CD4-positive, alpha-beta T cell (primary cell): ENCODE measurements at places on chromosomes 7 and 10. TPM values are rescaled to one million over a fixed set of nuclear protein-coding genes. Genes with fewer than 3 reads are reported as not detected.
A peak's percentile ranks its signal among the peaks of the same experiment; 100 is the strongest.

- DNase-seq, result peak; percentile 36
Observed at GRCh38 chr10:69914398-69915214, 112.9 kb downstream of the COL13A1 start.

GRCh38 chr7:133691727-133692610 is 435.2 kb upstream of the LRGUK start:
- no peak for DNase-seq

The BAMBI gene
- 2.5 TPM for total RNA-seq

DNA sequence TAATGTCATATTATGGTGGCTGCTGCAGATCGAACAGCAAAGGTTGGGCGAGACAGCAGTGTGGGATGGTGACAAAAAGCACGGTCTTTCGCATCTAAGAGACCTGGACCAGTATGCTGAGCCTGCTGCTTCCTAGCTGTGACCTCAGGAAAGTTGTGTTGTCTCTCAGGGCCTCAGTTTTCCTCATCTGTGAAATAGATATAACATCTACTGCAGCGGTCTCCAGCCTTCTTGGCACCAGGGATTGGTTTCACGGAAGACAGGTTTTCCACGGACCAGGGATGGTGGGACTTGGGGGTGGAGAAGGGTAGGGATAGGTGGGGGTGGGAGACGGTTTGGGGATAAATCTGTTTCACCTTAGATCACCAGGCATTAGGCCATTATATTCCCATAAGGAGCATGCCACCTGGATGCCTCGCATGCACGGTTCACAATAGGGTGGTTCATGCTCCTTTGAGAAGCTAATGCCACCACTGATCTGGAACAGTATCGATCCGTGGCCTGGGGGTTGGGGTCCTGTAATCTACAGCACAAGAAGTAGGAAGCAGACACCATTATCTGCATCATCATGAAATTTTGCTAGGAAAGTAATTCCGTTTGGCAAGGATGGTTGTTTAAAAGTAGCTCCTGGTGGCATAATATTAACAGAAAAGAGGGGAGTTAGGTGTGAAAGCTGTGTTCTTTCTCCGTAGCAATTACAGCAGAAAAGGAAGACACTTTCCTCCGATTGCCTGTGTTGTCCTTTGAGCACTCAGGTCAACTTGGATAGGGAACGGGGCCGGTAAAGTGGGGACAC is 10.8 kb downstream of the KLF6 start:
- no peak for DNase-seq

GRCh38 chr7:45921699-45922519 is 837 bp upstream of the IGFBP3 start:
- DNase-seq, result peak; percentile 51

- DNase-seq, result no peak
Observed at GRCh38 chr10:34098821-34099567, 716.1 kb downstream of the PARD3 start.

The CCL24 gene
- not detected for total RNA-seq

The BEND7 gene
- not detected for total RNA-seq

DNA sequence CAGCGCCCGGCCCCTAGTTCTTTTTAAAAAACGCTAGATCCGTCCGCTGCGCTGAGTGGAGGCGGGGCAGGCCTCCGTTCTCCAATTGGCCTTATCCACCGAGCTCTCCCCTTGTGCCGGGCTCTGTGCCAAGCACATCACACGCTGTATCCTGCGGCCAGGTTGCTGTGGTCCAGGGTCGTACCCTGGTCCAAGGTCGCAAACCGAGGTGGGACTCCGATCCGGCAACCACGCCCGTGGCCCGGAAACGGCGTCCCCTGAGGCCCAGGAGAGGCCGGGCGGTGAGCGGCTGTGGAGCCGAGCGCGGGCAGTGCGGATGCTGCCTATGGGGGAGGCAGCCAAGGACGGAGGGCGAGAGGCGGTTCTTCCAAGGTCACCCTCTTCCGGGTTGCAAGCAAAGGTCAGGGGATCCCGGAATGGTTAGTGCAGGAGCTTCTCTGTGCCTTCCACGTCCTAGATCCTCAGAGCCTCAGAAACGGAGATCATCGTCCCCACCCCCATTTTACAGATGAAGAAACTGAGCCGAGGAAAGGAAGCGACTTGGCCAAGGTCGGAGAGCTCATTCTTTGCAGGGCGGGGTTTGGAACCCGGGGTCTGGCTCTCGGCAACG is 72.4 kb upstream of the LRRC4 start:
- DNase-seq, result no peak

The TMEM273 gene
- 1.8 TPM for total RNA-seq

- no peak for DNase-seq
Observed at GRCh38 chr7:28361551-28361950, 50.8 kb upstream of the CREB5 start.

- no peak for DNase-seq
Observed at GRCh38 chr10:24900888-24901685, 51.3 kb downstream of the PRTFDC1 start.

DNA sequence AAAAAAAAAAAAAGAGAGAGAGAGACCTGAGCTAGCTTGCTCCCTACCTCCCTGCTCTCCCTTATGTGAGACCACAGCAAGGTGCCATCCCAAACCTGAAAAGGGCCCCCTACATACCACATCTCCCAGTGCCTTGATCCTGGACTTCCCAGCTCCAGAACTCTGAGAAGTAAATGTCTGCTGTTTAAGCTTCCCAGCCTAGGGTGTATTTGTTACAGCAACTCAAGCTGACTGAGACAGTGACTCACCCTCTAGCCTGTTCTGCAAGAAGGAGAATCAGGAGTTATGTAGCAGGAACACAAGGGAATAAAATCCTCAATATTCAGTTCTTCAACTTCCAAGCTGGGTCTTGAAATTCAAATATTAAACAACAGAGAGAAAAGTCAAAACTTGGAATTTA is 52.1 kb upstream of the TMEM72 start:
- DNase-seq, result no peak
